ENCODE measurements at places on chromosomes 12 and 14. TPM values are rescaled to one million over a fixed set of nuclear protein-coding genes. Genes with fewer than 3 reads are reported as not detected.

- peaks cover 35% of the 10 kb centered on the region for H3K36me3 ChIP-seq
- H3K27ac ChIP-seq = peak overlapping the region; percentile 64
- H3K27me3 ChIP-seq = no peaks in the 10 kb centered on the region
- H3K4me1 ChIP-seq = peaks cover 6% of the 10 kb centered on the region
- no peak for DNase-seq
- no peak overlapping the region for H3K4me3 ChIP-seq
Measured at GRCh38 chr14:89484051-89484844, 67.2 kb upstream of the FOXN3 start.

GLI1 gene
- 0.52 TPM for total RNA-seq

IFNG-AS1 gene
- total RNA-seq = not detected

CIROP gene
- not detected for total RNA-seq

SOAT2 gene
- 1.7 TPM for total RNA-seq

DNA sequence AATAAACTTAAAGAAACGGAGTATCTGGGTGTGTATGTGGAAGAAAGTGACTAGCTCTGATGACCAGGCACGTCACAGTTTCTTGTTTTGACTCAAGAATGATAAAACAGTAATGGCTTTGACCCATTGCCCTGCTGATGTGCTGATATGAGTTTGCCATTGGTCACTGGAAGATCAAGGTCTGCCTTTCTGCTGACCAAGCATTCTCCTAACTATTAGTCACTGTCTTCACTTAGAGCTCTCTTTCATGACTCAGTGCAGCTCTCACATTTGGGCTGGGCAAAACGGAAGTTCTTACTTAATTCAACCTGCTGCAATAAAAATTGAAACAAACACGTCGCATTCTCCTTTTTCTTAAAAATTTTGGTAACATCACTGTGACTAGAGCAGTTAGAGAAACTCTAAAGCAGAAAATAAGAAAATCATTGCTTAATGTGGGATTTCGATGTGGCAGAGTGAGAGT is 366.7 kb downstream of the BTG1 start:
- DNase-seq = peak; percentile 39
- H3K4me3 ChIP-seq = peak overlapping the region; percentile 43
- H3K27me3 ChIP-seq = no peaks in the 10 kb centered on the region
- peak overlapping the region; percentile 90 for H3K27ac ChIP-seq
- peaks cover 34% of the 10 kb centered on the region for H3K4me1 ChIP-seq

PLA2G1B gene
- total RNA-seq = not detected

RND1 gene
- total RNA-seq = 1.1 TPM

B3GNT4 gene
- total RNA-seq = 0.50 TPM

DNA sequence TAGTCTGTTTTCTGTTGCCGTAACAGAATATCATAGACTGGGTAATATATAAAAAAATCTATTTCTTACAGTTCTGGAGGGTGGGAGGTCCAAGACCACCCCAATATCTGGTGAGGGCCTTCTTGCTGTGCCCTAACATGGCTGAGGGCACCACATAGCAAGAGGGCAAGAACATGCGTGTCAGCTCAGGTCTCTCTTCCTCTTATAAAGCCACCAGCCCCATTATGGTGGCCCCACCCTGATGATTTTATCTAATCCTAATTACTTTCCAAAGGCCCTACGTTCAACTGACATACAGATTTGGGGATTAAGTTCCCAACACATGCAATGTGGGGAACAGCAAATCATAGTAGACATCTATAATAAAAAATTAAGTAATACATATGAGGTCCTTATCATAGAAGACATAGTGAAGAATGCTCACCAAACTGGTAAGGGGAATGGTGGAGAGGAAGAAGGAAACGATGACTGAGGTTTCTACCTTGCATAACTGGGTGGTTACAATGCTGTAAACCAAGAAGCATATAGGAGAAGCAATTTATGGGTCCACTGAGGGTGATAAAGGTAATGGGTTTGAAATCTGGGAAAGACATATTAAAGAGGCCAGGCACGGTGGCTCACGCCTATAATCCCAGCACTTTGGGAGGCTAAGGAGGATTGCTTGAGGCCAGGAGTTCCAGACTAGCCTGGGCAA is 27.0 kb downstream of the BTBD7 start:
- H3K27ac ChIP-seq = no peak overlapping the region
- no peaks in the 10 kb centered on the region for H3K27me3 ChIP-seq
- no peak overlapping the region for H3K4me3 ChIP-seq
- H3K4me1 ChIP-seq = peaks cover 2% of the 10 kb centered on the region
- no peaks in the 10 kb centered on the region for H3K36me3 ChIP-seq

- no peaks in the 10 kb centered on the region for H3K36me3 ChIP-seq
- no peak overlapping the region for H3K4me3 ChIP-seq
- H3K27me3 ChIP-seq = no peaks in the 10 kb centered on the region
Measured at GRCh38 chr14:78764240-78764639, 594.1 kb downstream of the NRXN3 start.

DNA sequence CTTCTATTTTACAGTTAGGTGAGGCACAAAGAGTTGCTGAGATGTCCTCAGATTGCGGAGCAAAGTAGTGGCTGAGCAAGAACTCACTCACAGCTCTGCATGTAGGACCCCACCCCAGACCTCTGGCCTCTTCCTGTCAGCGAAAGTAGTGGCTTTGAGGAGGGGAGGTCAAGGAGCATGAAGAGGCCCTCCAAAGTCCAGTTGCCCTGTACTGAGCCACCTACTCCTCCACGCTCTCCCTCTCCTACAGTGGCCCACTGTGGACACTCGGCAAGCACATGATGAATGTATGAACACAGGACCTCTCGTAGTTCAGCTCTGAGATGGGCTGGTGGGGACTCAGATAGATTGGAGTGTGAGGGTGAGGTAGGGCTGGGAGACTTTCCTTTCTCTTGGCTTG is 5.3 kb upstream of the PLEKHH1 start:
- no peaks in the 10 kb centered on the region for H3K36me3 ChIP-seq
- H3K4me1 ChIP-seq = peaks cover 3% of the 10 kb centered on the region
- H3K27me3 ChIP-seq = peaks cover 71% of the 10 kb centered on the region
- H3K27ac ChIP-seq = no peak overlapping the region

CACNB3 gene
- 19.9 TPM for total RNA-seq

OR6C1 gene
- total RNA-seq = not detected

GRCh38 chr12:103462675-103463074 is 33.1 kb downstream of the C12orf42 start:
- no peaks in the 10 kb centered on the region for H3K36me3 ChIP-seq
- H3K4me1 ChIP-seq = peaks cover 5% of the 10 kb centered on the region

DNA sequence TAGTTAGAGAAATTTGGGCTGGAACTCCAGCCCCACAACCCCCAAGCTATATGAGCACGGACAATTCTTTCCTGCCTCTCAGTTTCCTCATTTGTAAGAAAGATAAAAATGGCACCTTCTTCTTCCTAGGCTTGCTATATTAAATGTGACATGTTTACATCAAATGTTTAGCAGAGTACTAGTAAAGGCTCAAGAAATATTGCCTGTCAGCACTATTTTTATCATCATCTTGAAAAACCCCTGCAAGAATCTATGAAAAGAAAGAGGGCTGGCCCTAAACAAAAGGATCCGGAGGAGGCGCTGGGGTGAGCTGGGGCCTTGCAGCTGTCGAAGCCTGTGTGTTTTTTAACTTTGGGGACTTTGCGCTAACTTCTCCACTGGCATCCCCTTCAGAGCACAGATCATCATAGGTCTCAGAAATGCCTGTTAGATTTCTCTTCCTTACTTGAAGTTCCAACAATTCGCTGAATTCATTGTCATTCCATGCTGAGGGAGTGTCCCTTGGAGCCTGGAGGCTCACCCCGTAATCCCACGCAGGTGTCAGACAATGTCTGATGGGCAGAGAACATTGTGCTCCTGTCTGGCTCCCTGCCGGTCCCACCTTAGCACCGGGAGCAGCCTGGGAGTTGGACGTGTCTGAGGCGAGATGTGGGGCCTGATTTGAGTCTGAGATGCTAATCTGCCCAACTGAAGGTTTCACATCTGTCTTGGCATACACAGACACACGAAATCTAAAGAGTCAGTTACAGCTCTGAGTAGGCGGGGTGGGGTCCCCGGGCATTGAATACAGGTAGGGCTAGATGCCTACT is 206.8 kb downstream of the NUAK1 start:
- H3K27me3 ChIP-seq = no peaks in the 10 kb centered on the region
- no peak overlapping the region for H3K4me3 ChIP-seq
- no peaks in the 10 kb centered on the region for H3K4me1 ChIP-seq
- no peaks in the 10 kb centered on the region for H3K36me3 ChIP-seq
- no peak for DNase-seq

GRCh38 chr14:39102265-39102968 is 618 bp downstream of the SEC23A start:
- no peak for DNase-seq
- peak overlapping the region; percentile 94 for H3K4me3 ChIP-seq
- peaks cover 7% of the 10 kb centered on the region for H3K36me3 ChIP-seq
- no peaks in the 10 kb centered on the region for H3K27me3 ChIP-seq
- H3K4me1 ChIP-seq = peaks cover 46% of the 10 kb centered on the region

- H3K4me1 ChIP-seq = no peaks in the 10 kb centered on the region
- no peaks in the 10 kb centered on the region for H3K36me3 ChIP-seq
- no peaks in the 10 kb centered on the region for H3K27me3 ChIP-seq
Measured at GRCh38 chr14:23639891-23640523, 3.8 kb downstream of the DHRS2 start.

RASAL1 gene
- 0.20 TPM for total RNA-seq
